ENCODE measurements at places on chromosomes 13 and 19.

GRCh38 chr13:33940898-33941297 is 122.9 kb downstream of the RFC3 start:
- peak; percentile 95 for DNase-seq

DNA sequence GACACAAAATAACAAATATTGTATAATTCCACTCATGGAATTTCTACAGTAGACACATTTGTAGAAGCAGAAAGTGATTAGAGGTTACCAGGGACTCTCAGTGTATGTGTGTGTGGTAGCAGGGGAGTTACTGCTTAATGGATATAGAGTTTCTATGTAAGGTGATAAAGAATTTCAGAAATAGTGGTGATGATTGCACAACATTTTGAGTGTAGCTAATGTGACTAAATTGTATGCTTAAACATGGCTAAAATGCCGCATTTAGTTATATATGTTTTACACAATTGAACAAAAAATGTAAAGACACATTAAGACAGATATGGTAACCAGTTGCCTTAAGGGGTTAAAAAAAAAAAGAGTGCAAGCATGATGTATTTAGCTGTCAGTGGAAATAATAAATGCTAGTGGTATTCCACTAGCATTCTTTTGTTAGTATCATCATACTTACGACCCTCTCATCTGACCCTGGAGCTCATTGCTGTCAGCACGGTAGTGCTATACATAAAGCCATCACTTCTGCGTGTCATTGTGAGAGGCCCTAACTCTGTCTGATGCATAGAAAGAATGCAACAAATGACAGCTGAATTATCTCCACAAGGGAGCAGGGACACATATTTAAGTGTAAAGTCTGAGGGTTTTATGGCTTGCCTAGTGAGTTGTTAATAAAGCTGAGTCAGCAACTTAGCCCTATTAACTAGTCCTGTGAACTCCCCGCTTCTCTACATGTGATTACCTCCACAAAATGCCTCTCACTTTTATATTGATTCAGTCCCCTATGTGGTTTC is 134.1 kb upstream of the RXFP2 start:
- DNase-seq, result no peak

- DNase-seq, result no peak
These were observed 386.3 kb downstream of the KCTD12 start for GRCh38 chr13:76499891-76500290.

- no peak for DNase-seq
These were observed 34.9 kb downstream of the N4BP2L2 start for GRCh38 chr13:32503727-32504126.

DNA sequence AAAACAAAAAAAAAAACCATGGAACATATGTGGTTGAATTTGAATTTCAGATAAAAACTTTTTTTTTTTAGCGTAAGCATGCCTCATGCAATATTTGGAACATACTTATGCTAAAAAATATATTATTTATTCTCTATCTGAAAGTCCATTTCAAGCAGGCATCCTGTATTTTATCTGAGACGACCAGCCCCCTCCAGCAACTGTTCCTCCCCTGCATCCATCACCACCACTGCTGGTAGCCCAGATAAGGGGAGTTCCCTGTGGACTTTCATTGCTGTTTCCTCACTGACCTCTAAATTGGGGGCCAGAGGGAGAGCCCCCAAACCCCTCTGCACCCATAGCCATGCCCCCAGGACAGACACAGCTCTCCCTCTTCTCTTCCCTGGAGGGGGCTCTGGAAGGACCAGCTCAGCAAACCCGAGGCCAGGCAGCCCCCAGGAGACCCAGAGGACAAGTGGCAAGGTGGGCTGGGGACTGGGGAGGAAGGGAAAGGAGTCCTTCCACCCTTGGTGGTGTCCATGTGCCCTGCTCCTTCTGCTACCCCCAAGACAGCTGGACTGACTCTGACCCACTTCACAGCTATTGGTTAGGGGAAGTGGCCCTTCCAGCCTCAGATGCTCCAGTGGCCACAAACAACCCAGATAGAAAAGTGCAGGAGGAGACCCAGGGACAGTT is 6.6 kb upstream of the SIGLEC12 start:
- DNase-seq, result no peak
